ENCODE measurements at places on chromosomes 2 and 18.

DNA sequence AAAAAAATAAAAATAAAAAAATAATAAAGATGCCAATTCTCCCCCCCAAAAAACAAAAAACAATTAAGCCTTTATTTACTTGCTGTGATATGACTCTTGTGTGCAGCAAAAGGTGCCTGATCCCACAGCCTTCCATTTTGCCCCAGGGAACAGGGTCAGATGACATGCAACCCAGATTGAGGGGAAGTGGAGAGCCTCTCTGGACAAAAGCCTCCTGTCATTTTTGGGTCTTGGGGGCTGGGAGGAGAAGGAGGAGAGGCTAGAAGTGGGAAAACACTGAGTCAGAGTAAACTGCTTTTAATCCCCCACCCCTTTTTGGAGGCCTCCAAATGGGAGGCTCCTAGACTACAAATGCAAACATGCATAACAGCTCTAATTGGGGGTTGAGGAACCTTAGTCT, 46.6 kb upstream of the SCG2 start:
- DNase-seq, result no peak

DNA sequence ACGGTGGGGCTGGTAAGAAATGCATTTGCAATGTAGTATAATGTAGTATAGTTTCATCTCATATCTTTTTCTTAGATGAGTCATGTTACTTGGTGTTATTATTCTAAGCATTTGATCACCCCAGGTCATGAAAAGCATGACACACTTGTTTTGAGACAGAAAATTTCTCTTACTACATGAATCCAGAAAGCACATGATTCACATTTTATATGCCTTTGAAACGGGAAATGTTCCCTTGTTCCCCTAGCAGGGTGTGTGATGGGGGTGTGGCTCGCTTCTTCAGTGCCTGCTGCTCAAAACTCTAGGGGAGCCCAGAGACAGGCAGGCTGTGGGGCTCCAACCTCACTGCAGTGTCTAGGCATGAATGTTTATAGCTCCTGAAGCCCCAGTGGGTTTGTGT, 116.0 kb upstream of the RAB27B start:
- no peak for DNase-seq

DNA sequence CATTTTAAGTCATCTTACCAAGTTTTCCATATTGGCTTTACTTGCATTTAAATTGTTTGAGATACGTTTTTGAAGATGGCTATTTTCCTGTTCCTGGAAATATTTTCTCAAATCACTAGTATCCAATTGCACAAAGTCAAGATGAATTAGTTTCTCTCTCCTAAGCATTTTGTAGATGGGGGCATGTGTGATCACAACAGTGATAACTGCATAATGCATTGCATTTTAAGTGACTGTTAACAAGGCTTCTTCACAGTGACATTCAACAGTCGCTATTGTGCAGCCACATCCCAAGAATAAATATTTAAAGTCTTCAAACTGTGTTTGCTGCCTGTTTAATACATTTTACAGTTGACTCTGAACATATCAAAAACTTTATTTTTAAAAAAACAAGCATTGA, 694.2 kb upstream of the CDH7 start:
- DNase-seq, result no peak

- DNase-seq, result no peak
Observed at GRCh38 chr18:80233899-80234298, 13.4 kb downstream of the PARD6G start.

- no peak for DNase-seq
Observed at GRCh38 chr2:8142461-8142860, 539.4 kb upstream of the ID2 start.

DNA sequence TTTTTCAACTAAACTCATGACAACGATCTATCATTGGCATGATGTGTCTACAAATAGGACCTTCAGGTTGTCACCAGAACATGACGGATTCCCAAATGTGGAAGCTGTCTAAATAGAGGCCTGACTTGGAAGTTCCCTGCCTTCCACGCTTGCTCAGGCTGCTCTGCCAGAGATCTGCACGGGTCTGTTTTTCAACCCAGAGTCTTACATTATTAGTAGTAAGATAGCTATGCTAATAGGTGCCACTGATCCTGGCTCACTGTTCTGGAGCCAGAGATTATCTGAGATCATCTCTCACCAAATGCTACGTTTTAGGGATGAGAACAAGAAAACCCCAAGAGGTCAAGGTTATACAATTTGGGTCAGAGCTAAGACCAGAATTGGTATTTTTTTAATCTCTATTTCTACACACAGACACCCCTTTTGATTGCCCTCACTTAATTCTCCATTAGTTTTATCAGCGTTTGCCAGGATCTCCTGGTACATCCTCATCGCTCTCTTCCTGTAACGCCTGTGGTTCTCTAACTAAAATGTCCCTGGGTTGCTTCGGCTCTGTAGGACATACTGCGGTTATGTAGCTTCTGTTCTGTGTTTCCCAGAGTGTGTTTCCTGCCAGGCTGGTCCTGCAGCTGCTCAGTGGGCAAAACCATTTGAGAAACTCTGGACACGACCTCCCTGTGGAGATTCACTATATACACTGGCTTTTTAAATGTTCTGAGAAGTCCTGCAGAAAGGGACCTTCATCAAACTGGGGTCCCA, 5.7 kb downstream of the CDC42EP3 start:
- DNase-seq, result no peak

GRCh38 chr2:163665051-163665450, 70.8 kb downstream of the FIGN start:
- no peak for DNase-seq

- DNase-seq, result peak; percentile 47
Observed at GRCh38 chr2:55175254-55176093, 56.6 kb downstream of the CLHC1 start.

DNA sequence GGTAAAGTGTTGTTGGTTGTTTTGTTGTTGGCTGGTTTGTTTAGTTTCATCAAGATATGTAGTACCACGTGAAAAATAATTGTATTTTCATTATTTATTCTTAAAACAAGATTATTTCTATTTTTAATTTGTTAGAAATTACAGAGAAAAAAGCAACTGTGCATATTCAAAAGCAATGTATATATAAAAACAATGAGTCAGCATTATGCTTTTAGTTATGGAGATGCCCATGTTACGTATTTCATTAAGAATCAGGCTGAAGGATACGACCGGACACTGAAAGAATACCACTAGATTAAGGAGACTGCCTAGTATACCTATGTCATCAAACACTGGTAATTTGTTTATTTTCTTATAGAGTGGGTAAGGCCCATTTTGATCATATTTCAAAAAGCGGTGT, 1188.4 kb upstream of the NXPH2 start:
- no peak for DNase-seq

DNA sequence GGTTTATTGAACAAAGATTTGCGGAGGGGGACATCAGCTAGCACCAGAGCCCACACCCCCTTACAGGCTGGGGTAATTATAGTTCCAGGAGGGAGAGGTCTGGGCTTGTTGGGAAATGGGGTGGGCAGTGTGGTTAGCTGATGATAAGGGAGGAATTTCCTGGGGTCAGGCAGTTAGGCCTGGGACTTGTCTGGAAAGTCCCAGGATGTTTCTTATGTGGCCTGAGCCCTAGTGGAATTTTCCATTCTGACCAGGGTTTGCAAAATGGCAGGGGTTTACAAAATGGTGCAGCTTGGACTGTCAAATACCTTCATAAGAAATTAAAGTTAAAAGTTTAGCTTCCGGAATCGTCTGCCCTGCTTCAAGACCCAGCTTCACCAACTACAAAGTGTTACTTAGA, 199.1 kb downstream of the FBXO15 start:
- no peak for DNase-seq

- no peak for DNase-seq
Observed at GRCh38 chr2:68027959-68028358, 34.8 kb downstream of the C1D start.

- DNase-seq, result no peak
Observed at GRCh38 chr18:25223211-25223610, 128.8 kb downstream of the ZNF521 start.

- no peak for DNase-seq
Observed at GRCh38 chr2:12120281-12121150, 374.1 kb downstream of the LPIN1 start.

- peak; percentile 11 for DNase-seq
Observed at GRCh38 chr2:156436497-156437085, 412 bp downstream of the GPD2 start.

DNA sequence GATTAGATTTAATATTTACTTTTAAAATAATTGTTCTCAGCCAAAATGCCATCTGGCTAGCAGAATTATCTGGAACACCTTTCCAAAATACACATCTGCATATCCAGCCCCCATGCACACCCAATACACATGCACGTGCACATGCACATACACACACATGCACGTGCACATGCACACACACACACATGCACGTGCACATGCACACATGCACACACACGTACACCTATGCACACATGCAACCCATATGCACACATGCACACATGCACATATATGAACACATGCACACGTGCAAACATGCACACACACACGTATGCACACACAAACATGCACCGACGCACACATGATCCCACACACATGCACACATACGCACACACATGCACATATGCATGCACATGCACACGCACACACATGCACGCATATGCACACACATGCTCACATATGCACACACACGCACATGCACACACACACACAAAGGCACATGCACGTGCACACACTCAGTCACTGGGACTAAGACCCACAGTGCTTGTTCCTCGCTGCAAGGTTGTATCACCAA, 53.5 kb downstream of the COPS8 start:
- no peak for DNase-seq

DNA sequence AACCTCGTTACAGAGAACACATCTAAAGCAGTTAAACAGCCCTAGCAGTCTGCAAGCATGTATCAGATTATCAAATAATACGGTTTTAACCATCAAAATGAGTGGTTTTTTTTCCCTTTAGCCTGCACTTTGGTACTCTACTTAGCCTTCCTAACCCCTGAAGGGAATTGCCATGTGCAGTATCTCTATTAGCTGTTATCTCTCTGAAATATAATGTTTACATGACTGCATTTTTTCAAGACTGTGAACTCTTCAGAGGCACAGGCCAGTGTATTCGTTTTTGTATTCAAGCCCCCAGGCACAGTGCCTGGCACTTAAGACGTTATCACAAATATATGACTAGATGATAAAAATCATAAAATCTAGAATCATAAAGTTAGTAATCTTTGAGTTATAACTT, 509.5 kb downstream of the PARD3B start:
- DNase-seq, result no peak

DNA sequence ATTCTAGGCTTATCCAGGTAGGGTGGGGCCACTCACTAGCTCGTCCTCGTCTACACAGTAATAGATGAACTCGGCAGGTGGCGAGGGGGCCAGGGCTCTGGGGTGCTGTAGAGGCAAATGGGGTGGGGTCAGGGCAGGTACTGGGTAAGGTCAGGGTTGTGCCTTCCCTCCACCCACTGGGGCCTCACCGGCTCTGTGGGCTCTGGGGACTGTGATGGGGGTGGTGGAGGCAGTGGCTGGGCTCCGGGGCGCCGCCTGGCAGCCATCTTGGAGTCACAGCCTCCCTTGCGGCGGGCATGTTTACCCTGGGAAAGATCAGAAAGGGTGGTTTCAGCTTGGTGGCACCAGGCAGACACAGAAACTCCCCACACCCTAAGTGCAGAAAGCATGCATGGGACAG, 6.4 kb downstream of the MBD1 start:
- no peak for DNase-seq

DNA sequence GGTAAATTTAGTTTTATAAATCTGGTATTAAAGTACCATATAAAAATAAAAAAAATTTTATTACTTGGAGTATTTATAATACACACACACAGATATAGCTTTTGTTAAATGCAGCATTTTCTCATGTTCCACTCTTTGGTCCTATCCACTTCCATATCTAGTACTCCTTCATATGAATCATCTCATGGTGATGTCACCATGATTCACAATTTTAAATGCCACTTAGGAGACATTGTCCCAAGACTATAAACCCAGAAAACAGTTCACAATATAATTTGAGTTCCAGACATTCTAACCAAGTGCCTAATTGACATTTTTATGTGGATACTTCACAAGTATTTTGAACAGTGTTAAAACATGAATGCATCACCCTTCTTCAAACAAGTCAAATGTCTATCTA, 1398.3 kb downstream of the DSC3 start:
- no peak for DNase-seq

GRCh38 chr18:1846640-1847039, 724.7 kb downstream of the METTL4 start:
- DNase-seq, result no peak

GRCh38 chr2:183390109-183390508, 265.9 kb downstream of the NUP35 start:
- no peak for DNase-seq

GRCh38 chr18:58087928-58088690, 44.1 kb downstream of the NEDD4L start:
- DNase-seq, result no peak

- no peak for DNase-seq
Observed at GRCh38 chr18:23484561-23485182, 18.6 kb upstream of the RMC1 start.

GRCh38 chr2:233965032-233965603, 47.9 kb downstream of the TRPM8 start:
- DNase-seq, result no peak

DNA sequence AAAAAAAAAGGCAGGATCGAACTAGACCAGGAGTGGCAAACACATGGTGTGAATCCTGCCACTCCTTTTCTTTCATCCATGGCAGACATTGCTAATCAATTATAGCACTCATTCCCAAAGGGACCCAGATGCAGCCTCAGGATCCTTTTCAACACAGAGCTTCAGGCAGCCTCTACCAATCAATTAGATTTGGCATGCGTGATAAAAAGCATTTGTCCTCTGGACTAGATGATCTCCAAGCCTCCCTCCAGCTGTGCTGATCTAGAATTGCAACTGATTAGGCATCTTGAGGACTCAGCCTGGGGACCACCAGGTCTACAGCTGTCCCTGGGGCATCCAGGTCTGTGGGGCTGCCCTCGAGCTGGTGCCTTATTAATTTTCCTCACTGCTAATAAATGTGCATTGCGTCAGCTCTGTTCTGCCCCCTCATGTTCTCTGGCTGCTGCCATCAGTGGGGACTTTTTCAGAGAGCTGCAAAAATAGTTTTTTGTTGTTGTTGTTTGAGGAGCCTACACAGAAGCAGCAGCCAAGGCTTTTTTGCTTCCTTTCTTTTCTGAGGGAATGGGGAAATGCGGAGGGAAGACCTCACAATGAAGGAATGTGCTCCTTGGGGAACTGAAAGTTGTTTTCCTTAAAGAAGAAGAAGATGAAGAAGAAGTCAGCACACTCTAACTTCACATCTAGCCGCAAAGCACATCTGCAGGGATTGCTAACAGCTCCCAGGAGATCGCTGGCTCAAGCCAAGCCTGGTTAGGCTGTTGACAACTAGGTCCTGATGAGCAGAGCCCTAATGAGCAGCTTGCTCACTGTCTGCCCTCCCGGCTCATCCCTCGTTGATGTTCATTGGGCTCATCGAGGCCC, 8.8 kb upstream of the ATOH8 start:
- no peak for DNase-seq

All from CD4-positive, alpha-beta T cell treated with Interleukin-15 for 4 hours (primary cell).